A549 treated with CORT108297 at 1 μM for 4 hours (cell line): ENCODE measurements at places on chromosomes 5 and 9. TPM values are rescaled to one million over a fixed set of nuclear protein-coding genes. Genes with fewer than 3 reads are reported as not detected.

RECK gene
- total RNA-seq: 5.6 to 6.9 TPM (median 5.7 TPM) in 5 replicates

LCP2 gene
- 0.06 TPM in 1 of 5 replicates, not detected in the others for total RNA-seq

GPR151 gene
- total RNA-seq: not detected in 5 replicates

ANKRA2 gene
- 9.4 to 11.8 TPM (median 11.3 TPM) in 5 replicates for total RNA-seq

WHRN gene
- 4.3 to 8.3 TPM (median 7.8 TPM) in 5 replicates for total RNA-seq

PPP2R2B gene
- total RNA-seq: 0.06 to 0.24 TPM (median 0.14 TPM) in 5 replicates

MUSK gene
- not detected in 5 replicates for total RNA-seq

ELAVL2 gene
- 0.02 to 0.06 TPM (median 0.05 TPM) in 3 of 5 replicates, not detected in the others for total RNA-seq

FSTL4 gene
- total RNA-seq: 3.1 to 4.5 TPM (median 3.7 TPM) in 5 replicates

LRRC19 gene
- total RNA-seq: not detected in 5 replicates

PAEP gene
- total RNA-seq: 0.14 to 0.28 TPM (median 0.21 TPM) in 5 replicates

PCDHB14 gene
- total RNA-seq: 0.05 to 0.16 TPM (median 0.07 TPM) in 5 replicates

EGR1 gene
- total RNA-seq: 7.1 to 12.8 TPM (median 9.9 TPM) in 5 replicates

SLC6A18 gene
- total RNA-seq: not detected in 5 replicates

LCN1 gene
- total RNA-seq: 0.12 TPM in 1 of 5 replicates, not detected in the others

RAB3C gene
- not detected in 5 replicates for total RNA-seq

ZNF658 gene
- 1.7 to 2.2 TPM (median 1.9 TPM) in 5 replicates for total RNA-seq

LHX2 gene
- 2.8 to 6.0 TPM (median 4.7 TPM) in 5 replicates for total RNA-seq

RXRA gene
- 22.9 to 39.7 TPM (median 38.9 TPM) in 5 replicates for total RNA-seq

WASHC1 gene
- 7.7 to 13.7 TPM (median 11.4 TPM) in 5 replicates for total RNA-seq

KCNMB1 gene
- not detected in 5 replicates for total RNA-seq

MCC gene
- 0.22 to 0.70 TPM (median 0.35 TPM) in 5 replicates for total RNA-seq

PCDHA4 gene
- 1.5 to 2.2 TPM (median 1.6 TPM) in 5 replicates for total RNA-seq

GHR gene
- 0.02 to 0.05 TPM (median 0.05 TPM) in 3 of 5 replicates, not detected in the others for total RNA-seq

CCL21 gene
- not detected in 5 replicates for total RNA-seq

VLDLR gene
- 18.6 to 24.5 TPM (median 21.5 TPM) in 5 replicates for total RNA-seq

HTR4 gene
- total RNA-seq: not detected in 5 replicates

SCGB3A2 gene
- not detected in 5 replicates for total RNA-seq

FBXW2 gene
- total RNA-seq: 36.6 to 42.2 TPM (median 41.8 TPM) in 5 replicates

TGFBI gene
- total RNA-seq: 1,398 to 2,146 TPM (median 1,880 TPM) in 5 replicates

PNPLA7 gene
- 0.37 to 1.1 TPM (median 0.76 TPM) in 5 replicates for total RNA-seq

DIAPH1 gene
- total RNA-seq: 98.1 to 105 TPM (median 101 TPM) in 5 replicates

PHYHD1 gene
- not detected in 5 replicates for total RNA-seq

GRAMD2B gene
- 0.57 to 1.5 TPM (median 0.85 TPM) in 5 replicates for total RNA-seq

SELENOP gene
- total RNA-seq: 0.18 to 0.40 TPM (median 0.25 TPM) in 5 replicates

MYOT gene
- not detected in 5 replicates for total RNA-seq

TRPM6 gene
- 1.2 to 1.4 TPM (median 1.3 TPM) in 5 replicates for total RNA-seq

FIBCD1 gene
- 6.5 to 15.1 TPM (median 12.4 TPM) in 5 replicates for total RNA-seq

PPP3R2 gene
- not detected in 5 replicates for total RNA-seq

PLEKHG4B gene
- total RNA-seq: 0.45 to 1.1 TPM (median 1.1 TPM) in 5 replicates

PCDHGA2 gene
- total RNA-seq: 0.55 to 0.78 TPM (median 0.63 TPM) in 5 replicates

NR4A3 gene
- 1.9 to 3.2 TPM (median 2.3 TPM) in 5 replicates for total RNA-seq
